ENCODE measurements at places on chromosomes 4 and X.

GRCh38 chr4:138047290-138047689 lies 194.9 kb downstream of the SLC7A11 start:
- DNase-seq = no peak

GRCh38 chr4:146224326-146224966 lies 10.1 kb downstream of the REELD1 start:
- no peak for DNase-seq

GRCh38 chr4:8906668-8906970 lies 35.0 kb upstream of the HMX1 start:
- DNase-seq = no peak

DNA sequence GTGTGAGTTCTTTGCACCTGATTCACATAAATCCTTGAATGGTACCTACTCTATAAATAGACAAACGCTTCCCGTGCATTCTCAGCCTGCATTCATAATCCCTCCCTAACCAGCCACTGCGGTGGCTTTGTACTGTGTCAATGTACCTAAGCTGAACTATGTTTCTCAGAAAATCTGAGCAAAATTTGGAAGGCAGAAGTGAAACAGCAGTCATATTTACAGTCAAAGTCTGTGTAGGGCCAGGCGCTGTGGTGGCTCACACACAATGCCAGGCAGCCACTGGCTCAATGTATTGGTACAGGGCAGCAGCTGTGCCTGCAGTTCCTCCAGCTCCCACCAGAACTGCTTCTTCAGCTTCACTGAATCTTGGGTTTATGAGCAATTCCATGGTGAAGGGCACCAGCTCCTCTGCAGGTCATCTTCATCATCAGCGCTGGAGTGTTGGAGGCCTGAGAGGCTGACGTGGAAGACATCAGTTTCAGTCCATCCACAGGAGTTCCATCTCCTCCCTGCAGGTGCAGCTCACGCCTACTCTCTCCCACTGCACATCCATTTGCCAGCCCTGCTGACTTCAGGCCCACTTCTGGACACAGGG lies 32.3 kb upstream of the IRF2 start:
- DNase-seq = no peak

GRCh38 chrX:153934762-153935325 lies at the start of gene NAA10:
Gene NAA10 (minus strand): TSS chrX:153935037. CDS start chrX:153934904, 133 bp downstream.
- peak; percentile 83 for DNase-seq

DNA sequence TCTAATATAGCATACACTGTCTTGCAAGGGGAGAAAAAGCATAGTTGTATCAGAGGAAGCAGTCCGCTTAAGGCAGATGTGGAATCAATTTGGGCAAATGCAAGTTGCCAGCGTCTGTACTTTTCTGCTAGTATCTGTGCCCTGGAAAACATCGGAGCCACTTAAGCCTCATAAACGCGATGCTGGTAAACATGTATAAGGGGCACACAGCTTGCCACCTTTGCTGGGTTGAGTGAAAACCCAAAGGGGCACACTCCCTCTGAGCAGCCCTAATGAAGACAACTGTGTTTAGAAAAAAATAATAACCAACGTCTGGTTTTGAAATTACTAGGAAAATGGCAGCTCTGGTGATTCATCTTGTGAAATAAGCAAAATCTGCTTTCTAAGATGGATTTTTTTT lies 24.3 kb downstream of the SMIM20 start:
- DNase-seq = no peak

DNA sequence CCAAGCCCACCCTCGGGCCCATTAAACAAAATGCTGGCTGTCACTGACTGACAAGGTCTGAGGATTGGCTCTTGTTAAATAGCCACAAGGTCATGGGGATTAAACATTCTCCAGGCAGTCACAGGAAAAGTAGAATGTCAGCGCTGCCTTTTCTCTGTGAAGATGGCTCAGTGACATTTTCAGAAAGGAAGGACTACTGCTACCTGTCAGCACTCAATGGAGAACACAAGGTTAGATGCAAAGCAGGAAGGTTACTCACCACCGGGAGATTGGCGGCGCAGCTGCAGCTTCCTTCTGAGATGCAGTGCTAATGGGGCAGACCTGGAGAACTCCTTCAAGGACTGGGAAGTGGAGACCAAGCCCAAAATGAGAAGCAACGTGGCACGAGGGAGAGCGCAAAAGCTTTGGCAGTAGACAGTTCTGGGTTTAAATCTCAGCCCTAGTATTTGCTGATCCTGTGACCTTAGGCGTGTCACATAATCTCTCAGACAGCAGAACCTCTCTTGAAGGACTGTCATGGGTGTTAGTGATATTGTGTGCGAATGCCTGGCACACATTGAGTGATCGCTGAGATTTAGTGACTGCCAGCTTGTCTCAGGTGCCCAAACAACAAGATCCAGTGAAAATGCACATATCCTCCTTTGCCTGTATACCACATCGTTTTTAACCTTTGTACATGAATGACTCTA lies 213.1 kb upstream of the BOD1L1 start:
- no peak for DNase-seq
